ENCODE measurements at places on chromosomes 5 and 9. TPM values are rescaled to one million over a fixed set of nuclear protein-coding genes. Genes with fewer than 3 reads are reported as not detected.

Gene NPR2
- total RNA-seq: 28.2 TPM

DNA sequence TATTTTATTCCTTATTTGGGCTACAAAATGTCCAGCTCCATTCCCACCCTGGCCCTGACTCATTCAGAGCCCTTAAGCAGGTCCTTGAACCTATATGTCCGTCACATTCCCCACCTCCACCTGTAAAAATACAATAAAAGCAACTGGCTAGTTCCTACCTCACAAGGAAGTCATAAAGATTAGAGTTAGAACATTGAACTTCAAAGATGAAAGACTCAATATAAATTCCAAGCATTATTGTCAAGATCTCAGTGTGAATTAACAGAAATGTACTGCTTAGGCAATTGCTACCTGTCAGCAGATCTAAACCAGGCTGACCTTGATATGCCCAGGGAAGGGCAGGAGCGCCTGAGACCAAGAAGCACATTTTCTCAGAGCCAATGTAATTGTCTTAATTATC lies 221.8 kb downstream of the ENC1 start:
- no peak for DNase-seq

Gene ARSB
- total RNA-seq: 22.7 TPM

Gene PDZD2
- total RNA-seq: 66.4 TPM

Gene SLC35A4
- 33.6 TPM for total RNA-seq

DNA sequence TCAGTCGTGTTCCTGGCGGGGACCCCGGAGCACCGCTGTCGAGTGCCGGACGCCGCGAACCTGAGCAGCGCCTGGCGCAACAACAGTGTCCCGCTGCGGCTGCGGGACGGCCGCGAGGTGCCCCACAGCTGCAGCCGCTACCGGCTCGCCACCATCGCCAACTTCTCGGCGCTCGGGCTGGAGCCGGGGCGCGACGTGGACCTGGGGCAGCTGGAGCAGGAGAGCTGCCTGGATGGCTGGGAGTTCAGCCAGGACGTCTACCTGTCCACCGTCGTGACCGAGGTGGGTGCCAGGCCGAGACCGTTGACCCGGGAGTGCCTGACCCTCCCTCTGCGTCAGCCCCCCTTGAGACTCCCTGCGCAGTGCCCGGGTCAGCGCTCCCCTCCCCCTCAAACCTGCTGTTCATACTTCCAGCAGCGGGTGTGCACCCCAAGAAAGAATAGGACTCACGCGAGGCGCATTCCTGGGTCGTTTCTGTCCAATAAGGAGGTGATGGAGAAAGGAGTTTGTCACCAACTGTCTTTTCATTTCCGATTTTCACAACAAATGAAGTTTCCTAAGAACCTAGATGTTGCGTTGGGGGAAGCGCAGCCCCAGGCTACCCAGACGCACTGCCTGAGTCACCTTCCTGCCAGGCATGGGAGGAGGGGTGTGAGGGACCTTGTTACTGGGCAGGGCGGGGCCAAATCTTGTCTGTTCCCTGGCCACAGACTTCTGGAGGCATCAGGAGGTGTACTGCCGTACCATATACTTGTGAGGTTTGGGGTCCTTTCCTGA lies 722 bp downstream of the SLC22A4 start:
- peak; percentile 48 for DNase-seq

Gene CDC14B
- 14.4 TPM for total RNA-seq

Gene KCNT1
- not detected for total RNA-seq

Gene TXNDC8
- not detected for total RNA-seq

All from omental fat pad (tissue), 4 donors.